ENCODE measurements at places on chromosomes 1 and 21.

DNA sequence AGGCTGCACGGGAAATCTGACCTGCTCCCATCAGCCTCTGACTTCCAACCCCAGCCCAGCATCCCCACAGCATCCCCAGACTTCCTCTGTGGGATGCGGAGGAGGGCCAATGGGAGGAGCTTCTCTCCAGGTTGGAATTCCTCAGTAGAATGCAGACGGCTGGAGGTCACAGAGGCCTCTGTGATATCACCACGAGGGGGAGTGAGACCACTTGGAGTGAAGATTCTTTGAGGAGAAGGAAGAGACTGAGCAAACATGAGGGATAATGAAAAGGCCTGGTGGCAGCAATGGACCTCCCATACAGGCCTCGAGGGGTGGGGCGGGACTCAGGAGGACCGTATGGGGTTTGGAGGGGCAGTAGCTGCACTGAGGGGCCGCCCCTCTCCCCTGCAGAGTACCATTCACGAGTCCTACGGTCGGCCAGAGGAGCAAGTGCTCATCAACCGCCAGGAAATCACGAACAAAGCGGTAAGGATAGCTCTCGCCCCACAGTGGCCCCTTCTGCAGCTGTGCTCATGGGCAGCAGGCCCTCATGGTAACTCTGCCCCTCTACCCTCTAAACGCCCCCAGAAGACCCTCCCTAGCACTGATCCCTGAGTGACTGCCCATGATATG is at the start of gene CATSPER4:
TSS of gene CATSPER4 (plus strand) at position 230 of the 615 bp plus-strand sequence. CDS start at position 256, 26 bp downstream.
- no peak for DNase-seq

DNA sequence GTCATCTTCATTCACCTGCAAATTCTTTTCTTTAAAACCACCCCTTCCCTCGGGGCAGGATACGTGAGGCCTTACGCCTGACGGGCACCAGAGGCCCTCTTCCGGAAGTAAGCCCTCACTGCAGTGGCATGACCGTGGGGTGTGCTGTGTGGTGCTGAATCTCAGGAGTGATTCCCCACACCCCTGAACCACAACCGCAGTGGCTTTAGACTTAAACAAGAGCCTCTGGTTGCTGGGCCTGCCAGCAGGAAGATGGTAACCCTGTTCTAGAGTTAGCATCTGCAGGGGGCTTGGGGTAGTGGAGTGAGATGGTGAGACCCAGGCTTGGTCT is 12.1 kb downstream of the BSND start:
- DNase-seq, result no peak

GRCh38 chr1:89088572-89088971 is 23.6 kb upstream of the GBP1 start:
- no peak for DNase-seq

- DNase-seq, result no peak
These were observed 25.4 kb upstream of the WDR26 start for GRCh38 chr1:224459966-224460365.

- DNase-seq, result no peak
These were observed 17.6 kb downstream of the PGBD2 start for GRCh38 chr1:248923352-248924338.
